Left renal pelvis (tissue), 4 donors: ENCODE measurements at places on chromosomes 16 and 17. TPM values are rescaled to one million over a fixed set of nuclear protein-coding genes. Genes with fewer than 3 reads are reported as not detected.

DNA sequence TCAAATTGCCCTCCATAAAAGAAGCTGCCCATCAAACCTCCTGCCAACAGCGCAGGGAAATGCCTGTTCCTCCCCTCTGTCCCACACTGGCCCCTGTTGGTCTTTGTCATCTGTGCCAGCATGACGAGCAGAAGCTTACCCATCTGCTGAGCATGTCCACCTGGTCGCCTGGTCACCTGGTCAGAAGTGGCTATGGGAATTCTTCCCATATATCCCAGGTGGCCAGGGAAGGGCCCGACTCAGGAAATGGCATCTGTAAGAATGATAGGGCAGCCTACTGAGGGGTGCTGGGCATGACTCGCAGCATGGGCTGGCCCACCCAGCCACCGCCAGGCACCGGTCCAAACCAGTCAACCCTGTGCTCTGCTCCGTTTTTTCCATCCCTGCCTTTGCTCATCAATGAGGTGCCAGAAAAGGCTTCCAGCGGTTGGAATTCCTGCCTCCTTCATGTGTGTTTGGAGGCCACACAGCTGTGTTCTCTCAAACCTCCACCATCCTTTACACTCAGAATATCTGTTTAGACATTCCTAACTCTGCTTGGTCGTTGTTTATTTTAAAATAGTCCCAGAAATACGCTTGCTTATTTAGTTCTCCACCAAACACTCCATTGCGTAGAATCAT lies 145.2 kb downstream of the CLEC16A start:
- no peak for DNase-seq

The TANGO6 gene
- 8.1 TPM for polyA plus RNA-seq

DNA sequence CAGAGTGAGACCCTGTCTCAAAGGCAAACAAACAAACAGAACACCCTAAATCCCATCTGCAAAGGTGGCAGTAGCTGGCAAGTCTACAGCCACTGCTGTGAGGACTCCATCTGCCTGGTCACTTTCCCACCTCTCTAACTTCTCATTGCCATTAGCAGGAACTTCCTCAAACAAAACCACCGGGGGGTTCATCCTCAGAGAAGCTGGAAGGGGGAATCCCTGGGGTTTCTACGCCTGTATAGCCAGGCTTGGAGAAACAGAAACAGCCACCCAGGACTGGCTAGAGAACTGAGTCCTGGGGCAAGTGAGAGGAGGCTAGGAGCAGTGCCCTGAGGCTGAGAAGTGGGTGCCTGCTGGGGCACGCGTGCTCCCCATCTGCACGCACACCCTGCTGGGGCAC lies 7.3 kb downstream of the RPH3AL start:
- no peak for DNase-seq

- DNase-seq = no peak
Measured at GRCh38 chr16:1093284-1094123, 2.5 kb downstream of the C1QTNF8 start.

The ACSF3 gene
- 19.4 TPM for polyA plus RNA-seq

GRCh38 chr16:28180655-28181460 lies 30.9 kb downstream of the XPO6 start:
- DNase-seq = no peak

The CDH15 gene
- polyA plus RNA-seq = 1.5 TPM

The UBE2G1 gene
- polyA plus RNA-seq = 57.1 TPM

The LDHD gene
- 7.5 TPM for polyA plus RNA-seq

The SLC46A1 gene
- 15.0 TPM for polyA plus RNA-seq

- DNase-seq = no peak
Measured at GRCh38 chr17:58172369-58173071, 5.7 kb downstream of the OR4D2 start.
